MCF 10A (cell line): ENCODE measurements at places on chromosomes 3 and 15. TPM values are rescaled to one million over a fixed set of nuclear protein-coding genes. Genes with fewer than 3 reads are reported as not detected.

Gene SENP8
- total RNA-seq, result 3.8 and 5.0 TPM in 2 replicates

Gene CGNL1
- 0.05 TPM in 1 of 2 replicates, not detected in the other for total RNA-seq

Gene AHSG
- not detected in 2 replicates for total RNA-seq

Gene CCR9
- total RNA-seq, result not detected in 2 replicates

Gene POPDC2
- total RNA-seq, result 0.91 and 0.93 TPM in 2 replicates

Gene SYNPR
- not detected in 2 replicates for total RNA-seq

DNA sequence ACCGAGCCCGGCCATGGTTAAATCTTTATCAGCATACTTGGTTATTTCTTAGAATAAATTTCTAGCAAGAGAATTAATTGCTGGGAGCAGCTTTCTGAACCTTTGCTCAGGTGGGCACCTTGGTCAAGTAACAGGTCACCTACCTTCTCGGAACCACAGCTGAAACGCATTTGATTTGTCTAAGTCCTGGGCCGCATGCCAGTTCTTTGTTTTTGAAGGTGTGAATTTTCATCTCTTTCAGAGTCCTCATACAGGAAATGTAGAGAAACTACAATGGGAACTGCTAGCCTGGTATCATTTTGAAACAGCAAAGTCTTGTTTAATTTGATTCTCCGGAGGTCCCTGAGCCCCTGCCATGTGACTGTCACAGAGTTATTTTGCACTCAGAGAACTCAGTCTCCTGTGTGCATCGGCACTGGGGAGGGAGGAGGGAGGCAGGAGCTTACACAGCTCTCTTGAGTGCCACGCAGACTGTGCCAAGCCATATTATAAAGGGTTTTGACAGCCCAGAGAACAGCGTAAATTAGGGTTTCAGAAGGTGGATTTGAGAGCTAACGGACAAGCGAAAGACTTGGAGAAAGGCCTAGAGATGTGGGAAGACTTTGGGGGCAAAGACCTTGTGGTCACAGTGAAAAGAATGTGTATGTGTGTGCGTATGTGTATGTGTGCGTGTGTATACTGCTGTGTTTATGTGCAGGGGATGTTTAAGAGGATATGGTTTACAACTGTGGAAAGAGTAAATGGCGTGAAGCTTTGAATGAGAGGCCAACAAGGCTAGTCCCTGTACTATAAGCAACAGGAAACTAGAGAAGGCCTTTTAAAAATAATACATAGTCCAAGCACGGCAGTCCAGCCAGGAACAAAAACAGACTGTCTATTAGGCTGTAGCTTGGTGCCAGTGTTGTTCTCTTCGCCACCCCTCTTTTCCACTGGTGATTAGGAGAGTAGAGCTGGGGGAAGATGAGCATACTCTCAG, 61.8 kb upstream of the ATP13A3 start:
- H3K4me1 ChIP-seq, result no peaks in the 10 kb centered on the region
- DNase-seq, result no peak
- H3K27me3 ChIP-seq, result no peaks in the 10 kb centered on the region
- H3K27ac ChIP-seq, result no peak overlapping the region
- no peak overlapping the region for H3K4me3 ChIP-seq

GRCh38 chr3:151579571-151580270, 118.9 kb upstream of the IGSF10 start:
- peaks cover 4% of the 10 kb centered on the region for H3K4me1 ChIP-seq
- no peaks in the 10 kb centered on the region for H3K36me3 ChIP-seq
- H3K4me3 ChIP-seq, result no peak overlapping the region
- H3K27ac ChIP-seq, result no peak overlapping the region
- no peaks in the 10 kb centered on the region for H3K27me3 ChIP-seq
- no peak for DNase-seq

DNA sequence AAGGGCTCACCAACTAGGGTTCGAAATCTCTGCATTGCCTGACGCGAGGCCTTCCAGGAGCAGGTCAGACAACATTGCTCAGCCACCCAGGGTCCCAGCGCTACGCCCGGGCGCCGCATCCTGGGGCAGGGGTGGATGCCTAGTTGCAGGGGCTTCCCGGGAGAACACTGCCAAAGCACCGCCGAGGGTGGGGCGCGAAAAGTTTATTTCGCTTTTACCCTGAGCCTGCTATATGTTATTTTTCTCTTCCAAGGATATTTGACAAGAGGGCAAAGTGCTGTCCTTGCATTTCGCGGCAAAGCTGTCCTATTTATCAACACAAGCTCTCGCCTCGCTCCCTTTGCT, 549 bp upstream of the SOX14 start:
- peak overlapping the region; percentile 4 for H3K4me3 ChIP-seq
- H3K27me3 ChIP-seq, result peaks cover 67% of the 10 kb centered on the region
- DNase-seq, result no peak
- no peaks in the 10 kb centered on the region for H3K36me3 ChIP-seq

DNA sequence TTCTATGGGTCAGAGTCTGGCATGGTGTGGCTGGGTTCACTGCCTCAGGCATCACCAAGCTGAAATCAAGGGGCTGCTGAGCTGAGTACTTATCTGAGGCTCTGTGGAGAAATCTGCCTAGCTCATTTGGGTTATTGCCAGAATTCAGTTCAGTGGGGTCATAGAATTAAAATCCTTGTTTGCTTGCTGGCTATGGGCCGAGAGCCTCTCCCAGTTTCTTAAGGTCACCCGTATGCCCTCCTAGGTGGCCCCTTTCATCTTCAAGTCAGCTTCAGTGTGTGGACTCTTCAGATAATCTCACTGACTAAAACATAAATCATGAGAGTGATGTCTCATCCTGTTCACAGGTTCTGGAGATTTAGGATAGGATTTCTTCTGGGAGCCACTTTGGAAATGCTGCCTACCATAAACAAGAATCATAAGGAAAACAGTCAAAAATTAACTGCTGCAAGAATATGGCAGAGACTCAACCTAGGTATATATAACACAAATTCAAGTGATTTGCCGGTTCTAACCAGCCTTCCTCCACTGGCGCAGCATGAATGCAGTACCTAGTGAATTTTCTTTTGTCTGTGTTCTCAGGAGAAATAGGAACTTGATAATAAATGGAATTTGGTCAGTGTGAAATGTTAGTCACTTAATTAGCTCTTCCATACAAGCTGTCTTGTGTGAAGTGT, 5.3 kb downstream of the CP start:
- H3K27me3 ChIP-seq, result no peaks in the 10 kb centered on the region
- H3K4me3 ChIP-seq, result no peak overlapping the region
- no peak for DNase-seq

- H3K27me3 ChIP-seq, result no peaks in the 10 kb centered on the region
- DNase-seq, result peak; percentile 74
- H3K27ac ChIP-seq, result no peak overlapping the region
These were observed 66.2 kb upstream of the CSTA start for GRCh38 chr3:122258757-122259371.

DNA sequence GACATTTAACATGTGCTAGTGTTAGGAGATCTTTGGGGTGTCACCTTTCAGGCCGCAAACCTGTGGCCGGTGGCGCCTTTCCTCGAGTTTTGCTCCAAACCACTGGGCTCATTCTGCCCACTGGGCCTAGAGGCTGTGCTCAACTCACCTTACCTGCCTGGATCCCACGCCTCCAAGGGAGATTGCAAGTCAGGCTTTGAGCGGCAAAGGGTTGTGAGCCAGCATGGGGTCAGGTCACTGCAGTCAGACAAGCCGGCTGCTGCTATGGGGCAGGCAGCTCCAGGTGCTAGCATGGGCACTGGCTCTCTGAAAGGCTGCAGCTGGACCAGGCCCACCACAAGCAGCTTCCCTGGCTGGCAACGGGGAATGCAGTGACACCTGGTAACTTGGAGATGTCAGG, 265.5 kb downstream of the ZBBX start:
- H3K4me3 ChIP-seq, result no peak overlapping the region
- no peaks in the 10 kb centered on the region for H3K27me3 ChIP-seq
- no peak for DNase-seq
- no peak overlapping the region for H3K27ac ChIP-seq

DNA sequence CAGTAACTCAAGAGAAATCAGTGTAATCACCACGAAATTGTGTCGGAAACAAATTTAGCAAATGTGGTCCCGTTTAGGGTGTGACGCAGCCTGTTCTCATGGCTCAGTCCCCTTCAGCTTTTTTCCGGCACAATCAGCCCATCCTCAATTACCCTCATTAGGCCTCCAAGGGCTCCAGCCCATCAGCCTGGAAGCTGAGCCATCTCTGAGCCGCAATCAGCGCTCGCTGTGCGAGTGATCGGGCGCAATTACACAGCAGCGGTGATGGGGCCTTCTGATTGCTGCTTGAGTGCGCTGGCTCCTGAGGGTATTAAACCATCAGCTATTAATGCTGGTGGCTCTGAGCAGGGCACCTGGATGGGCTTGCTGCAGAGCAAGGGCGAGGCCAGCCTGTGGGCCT, 55.6 kb downstream of the PLXNA1 start:
- no peak for DNase-seq
- H3K36me3 ChIP-seq, result peaks cover 6% of the 10 kb centered on the region
- no peak overlapping the region for H3K27ac ChIP-seq
- H3K4me3 ChIP-seq, result no peak overlapping the region
- no peaks in the 10 kb centered on the region for H3K27me3 ChIP-seq

DNA sequence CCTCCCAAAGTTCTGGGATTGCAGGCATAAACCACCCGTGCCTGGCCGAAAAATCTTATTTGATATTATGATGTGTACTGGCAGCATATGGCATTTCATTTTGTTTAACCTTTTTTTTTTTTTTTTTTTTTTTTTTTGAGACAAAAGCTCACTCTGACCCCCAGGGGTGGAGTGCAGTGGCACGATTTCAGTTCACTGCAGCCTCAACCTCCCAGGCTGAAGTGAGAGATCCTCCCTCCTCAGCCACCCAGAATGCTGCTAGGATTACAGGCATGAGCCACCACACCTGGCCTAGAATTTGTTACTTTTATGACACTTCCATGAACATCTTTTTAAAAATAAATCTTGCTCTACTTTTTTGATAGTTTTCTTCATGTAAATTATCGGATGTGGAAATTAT, 12.0 kb downstream of the TERB2 start:
- H3K27ac ChIP-seq, result no peak overlapping the region
- H3K36me3 ChIP-seq, result no peaks in the 10 kb centered on the region
- no peak for DNase-seq
- no peaks in the 10 kb centered on the region for H3K27me3 ChIP-seq

- no peak overlapping the region for H3K4me3 ChIP-seq
- H3K4me1 ChIP-seq, result no peaks in the 10 kb centered on the region
- H3K36me3 ChIP-seq, result no peaks in the 10 kb centered on the region
- DNase-seq, result no peak
- no peak overlapping the region for H3K27ac ChIP-seq
- no peaks in the 10 kb centered on the region for H3K27me3 ChIP-seq
These were observed 28.7 kb upstream of the TP63 start for GRCh38 chr3:189602471-189602870.

DNA sequence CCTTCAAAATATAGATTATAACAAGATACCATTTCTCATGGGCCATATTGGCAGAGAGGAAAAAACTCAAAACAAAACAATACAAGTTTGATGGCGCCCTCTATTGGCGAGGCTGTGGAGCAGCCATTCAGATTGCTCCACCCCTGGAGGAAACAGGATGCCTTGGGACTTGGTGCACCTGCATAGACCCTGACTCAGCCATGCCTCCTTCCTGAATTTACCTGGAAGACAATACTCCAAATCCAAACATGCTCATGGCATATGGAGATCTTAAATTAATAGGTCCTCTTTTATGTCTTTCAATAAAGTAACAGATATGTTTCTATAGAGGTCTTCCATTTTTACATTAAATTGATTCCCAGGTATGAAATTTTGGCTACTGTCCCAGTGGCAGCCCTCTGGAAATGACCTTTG, 90.0 kb downstream of the APBA2 start:
- H3K27ac ChIP-seq, result no peak overlapping the region
- no peaks in the 10 kb centered on the region for H3K36me3 ChIP-seq
- H3K4me3 ChIP-seq, result no peak overlapping the region
- peak; percentile 54 for DNase-seq
- H3K4me1 ChIP-seq, result peaks cover 10% of the 10 kb centered on the region

- no peaks in the 10 kb centered on the region for H3K27me3 ChIP-seq
- H3K4me3 ChIP-seq, result peak overlapping the region; percentile 30
- peaks cover 26% of the 10 kb centered on the region for H3K36me3 ChIP-seq
- H3K4me1 ChIP-seq, result peaks cover 66% of the 10 kb centered on the region
- DNase-seq, result peak; percentile 98
- H3K27ac ChIP-seq, result peak overlapping the region; percentile 96
These were observed 114.1 kb upstream of the GALNT15 start for GRCh38 chr3:16060358-16060852.

DNA sequence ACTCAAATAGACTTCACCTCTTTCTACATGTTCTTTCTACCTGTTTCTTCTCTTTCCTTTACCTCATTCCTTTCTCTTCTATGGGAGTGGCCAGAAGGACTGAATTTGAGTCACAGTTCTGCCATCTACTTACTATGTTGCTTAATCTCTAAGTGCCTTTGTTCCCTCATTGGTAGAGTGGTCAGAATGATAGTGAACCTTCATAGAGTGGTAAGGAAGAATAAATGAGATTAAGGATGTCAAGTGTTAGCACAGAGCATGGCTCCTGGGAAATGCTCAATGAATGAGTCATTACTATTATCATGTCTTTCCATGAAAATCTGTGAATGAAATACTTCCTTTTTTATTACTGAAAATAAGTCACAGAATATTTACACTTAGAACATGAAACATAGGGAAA, 17.5 kb downstream of the TMEM207 start:
- no peaks in the 10 kb centered on the region for H3K36me3 ChIP-seq
- no peak overlapping the region for H3K27ac ChIP-seq
- H3K4me1 ChIP-seq, result peaks cover 18% of the 10 kb centered on the region
- no peaks in the 10 kb centered on the region for H3K27me3 ChIP-seq
- H3K4me3 ChIP-seq, result no peak overlapping the region

DNA sequence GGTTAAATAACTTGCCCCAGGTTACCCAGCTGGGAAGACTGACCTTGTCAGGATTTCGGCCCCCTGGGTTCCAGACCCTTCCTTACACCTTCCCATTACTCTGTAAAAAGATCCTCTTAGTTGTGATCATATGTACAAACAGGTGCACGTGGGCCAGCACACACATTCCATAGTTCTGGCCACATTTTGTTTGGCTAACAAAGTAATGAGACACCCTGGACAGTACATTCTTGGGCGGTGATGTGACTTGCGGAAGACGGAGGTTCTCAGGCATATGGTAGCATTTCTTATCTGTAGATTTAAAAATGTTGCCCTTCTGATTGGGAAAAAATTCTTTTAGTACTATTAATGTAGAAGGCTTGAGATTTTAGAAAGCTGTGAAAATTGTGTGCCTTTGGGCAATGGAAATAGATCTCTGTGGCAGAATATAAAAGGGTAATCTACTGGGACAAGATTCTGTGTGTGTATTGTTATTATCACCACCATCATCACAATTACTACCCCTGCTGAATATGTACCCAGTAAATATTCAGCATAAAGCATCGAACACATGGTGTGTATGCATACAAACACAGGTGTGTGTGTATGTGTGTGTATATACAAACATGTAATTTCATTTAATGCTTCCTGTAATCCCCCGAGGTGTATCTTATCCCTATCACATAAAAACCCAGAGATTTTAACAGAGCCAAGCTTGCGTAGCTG, 205.4 kb upstream of the UBE2E1 start:
- no peak overlapping the region for H3K4me3 ChIP-seq
- no peaks in the 10 kb centered on the region for H3K27me3 ChIP-seq
- H3K36me3 ChIP-seq, result peaks cover 9% of the 10 kb centered on the region
- DNase-seq, result peak; percentile 66

GRCh38 chr15:51828621-51829375, 655 bp upstream of the TMOD3 start:
- peak overlapping the region; percentile 96 for H3K27ac ChIP-seq
- peak overlapping the region; percentile 96 for H3K4me3 ChIP-seq
- peaks cover 53% of the 10 kb centered on the region for H3K4me1 ChIP-seq
- H3K36me3 ChIP-seq, result no peaks in the 10 kb centered on the region

- no peak overlapping the region for H3K4me3 ChIP-seq
- no peak overlapping the region for H3K27ac ChIP-seq
- H3K27me3 ChIP-seq, result peaks cover 3% of the 10 kb centered on the region
- DNase-seq, result no peak
- H3K36me3 ChIP-seq, result no peaks in the 10 kb centered on the region
- no peaks in the 10 kb centered on the region for H3K4me1 ChIP-seq
These were observed 1.1 kb downstream of the SLC24A5 start for GRCh38 chr15:48121849-48122248.
